A549 treated with ZK216348 at 1 μM for 4 hours (cell line): ENCODE measurements at places on chromosomes 5 and 9. TPM values are rescaled to one million over a fixed set of nuclear protein-coding genes. Genes with fewer than 3 reads are reported as not detected.

Gene PCDHB8
- 0.20 to 0.40 TPM (median 0.37 TPM) in 4 of 5 replicates, not detected in the other for total RNA-seq

Gene TMEM174
- not detected in 5 replicates for total RNA-seq

Gene SNCB
- 0.53 to 1.4 TPM (median 1.2 TPM) in 5 replicates for total RNA-seq

Gene NRARP
- total RNA-seq: 1.9 to 7.2 TPM (median 5.6 TPM) in 5 replicates

Gene GAS1
- total RNA-seq: 0.08 to 0.22 TPM (median 0.16 TPM) in 4 of 5 replicates, not detected in the other

Gene C5orf34
- total RNA-seq: 3.5 to 6.2 TPM (median 4.5 TPM) in 5 replicates

Gene KIF12
- 0.97 to 2.3 TPM (median 1.6 TPM) in 5 replicates for total RNA-seq

Gene PCDHGA4
- 0.11 to 0.23 TPM (median 0.17 TPM) in 5 replicates for total RNA-seq

Gene PKD2L2
- not detected in 5 replicates for total RNA-seq

Gene TRPM6
- 1.4 to 1.9 TPM (median 1.6 TPM) in 5 replicates for total RNA-seq

Gene PCDHAC2
- 3.3 to 7.4 TPM (median 4.4 TPM) in 5 replicates for total RNA-seq

Gene FGFR4
- 10.3 to 26.0 TPM (median 25.5 TPM) in 5 replicates for total RNA-seq

Gene SCGB3A2
- total RNA-seq: not detected in 5 replicates
